ENCODE measurements at places on chromosomes 6 and 20.

- no peak for DNase-seq
These were observed 373.4 kb upstream of the EPHA7 start for GRCh38 chr6:93792746-93793145.

- no peak for DNase-seq
These were observed 55.6 kb downstream of the ZNF292 start for GRCh38 chr6:87210979-87211378.

DNA sequence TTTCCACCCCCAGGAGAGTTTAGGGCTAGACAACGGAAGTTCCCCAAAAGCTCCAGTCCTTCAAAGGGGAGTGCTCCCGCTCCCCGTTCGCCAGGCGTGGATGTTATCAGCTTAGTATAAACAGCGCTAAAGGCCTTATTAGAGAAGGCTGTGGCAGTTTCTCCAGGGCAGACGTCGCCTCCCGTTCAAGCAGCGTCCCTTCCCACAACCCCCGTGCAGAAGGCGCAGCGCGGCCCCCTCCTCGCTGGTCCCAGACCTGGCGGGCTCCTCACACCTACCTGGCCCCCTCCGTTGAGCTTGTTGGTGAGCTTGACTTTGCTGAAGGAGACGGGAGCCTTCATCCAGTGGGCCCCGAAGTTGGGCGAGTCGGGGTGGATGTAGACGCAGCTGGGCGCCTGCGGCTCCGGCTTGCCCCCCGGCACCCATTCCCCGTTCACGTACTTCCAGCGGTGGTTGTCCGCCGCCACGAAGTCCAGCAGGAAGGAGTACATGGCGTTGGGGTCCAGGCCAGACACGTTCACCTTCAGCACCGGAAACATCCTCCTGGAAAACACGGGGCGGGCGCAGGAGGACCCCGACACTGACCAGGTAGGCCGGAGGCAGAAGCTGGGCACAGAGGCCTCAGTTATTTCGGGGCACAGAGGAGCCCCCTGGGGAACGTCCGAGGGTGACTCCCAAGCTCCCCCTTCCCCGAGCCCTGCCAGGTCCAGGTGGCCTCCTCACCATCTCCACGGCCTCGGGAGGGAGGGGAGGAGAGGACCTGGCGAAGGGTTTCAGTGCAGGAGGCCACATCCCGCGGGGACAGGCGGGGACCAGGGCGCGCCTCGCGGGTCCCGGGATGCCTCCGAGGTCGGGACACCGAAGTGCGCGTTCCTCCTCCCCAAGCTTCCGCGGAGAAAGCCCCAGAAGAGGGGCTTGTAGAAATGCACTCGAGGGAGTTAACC lies 1.1 kb downstream of the TBXT start:
- DNase-seq: no peak

DNA sequence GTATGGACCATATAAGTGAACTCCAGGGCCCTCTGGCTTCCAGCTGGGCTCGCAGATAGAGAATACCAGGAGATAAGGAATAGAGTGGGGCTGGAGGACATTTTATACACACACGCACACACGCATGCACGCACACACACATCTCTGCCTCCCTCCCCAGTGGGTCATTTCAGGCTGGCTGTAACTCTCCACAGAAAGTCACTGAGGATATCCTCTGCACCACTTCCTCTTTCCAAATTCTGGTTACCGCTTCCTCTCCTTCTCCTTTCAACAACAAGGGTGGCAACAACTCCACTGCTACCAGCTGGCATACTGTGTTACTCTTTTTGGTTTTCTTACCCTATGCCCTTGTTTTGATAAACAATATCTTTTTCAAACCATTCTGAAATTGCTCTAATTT lies 280.2 kb downstream of the COL12A1 start:
- no peak for DNase-seq

DNA sequence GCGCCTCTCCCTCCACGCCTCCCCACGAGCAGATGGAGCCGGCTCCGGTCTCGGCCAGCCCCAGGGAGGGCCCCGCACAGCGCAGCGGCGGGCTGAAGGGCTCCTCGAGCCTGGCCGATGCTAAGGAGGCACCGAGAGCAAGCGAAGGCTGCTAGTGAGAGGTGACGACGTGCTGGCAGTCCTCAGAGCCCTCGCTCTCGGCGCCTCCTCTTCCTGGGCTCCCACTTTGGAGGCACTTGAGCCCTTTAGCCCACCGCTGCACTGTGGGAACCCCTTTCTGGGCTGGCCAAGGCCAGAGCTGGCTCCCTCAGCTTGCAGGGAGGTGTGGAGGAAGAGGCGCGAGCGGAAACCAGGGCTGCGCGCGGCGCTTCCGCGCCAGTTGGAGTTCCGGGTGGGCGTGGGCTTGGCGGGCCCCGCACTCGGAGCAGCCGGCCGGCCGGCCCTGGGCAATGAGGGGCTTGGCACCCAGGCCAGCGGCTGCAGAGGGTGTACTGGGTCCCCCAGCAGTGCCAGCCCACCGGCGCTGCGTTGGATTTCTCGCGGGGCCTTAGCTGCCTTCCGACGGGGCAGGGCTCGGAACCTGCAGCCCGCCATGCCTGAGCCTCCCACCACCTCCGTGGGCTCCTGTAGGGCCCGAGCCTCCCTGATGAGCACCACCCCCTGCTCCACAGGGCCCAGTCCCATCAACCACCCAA lies 2.5 kb upstream of the TMEM14C start:
- DNase-seq: no peak

GRCh38 chr20:48933017-48933766 lies 11.7 kb downstream of the ARFGEF2 start:
- no peak for DNase-seq

DNA sequence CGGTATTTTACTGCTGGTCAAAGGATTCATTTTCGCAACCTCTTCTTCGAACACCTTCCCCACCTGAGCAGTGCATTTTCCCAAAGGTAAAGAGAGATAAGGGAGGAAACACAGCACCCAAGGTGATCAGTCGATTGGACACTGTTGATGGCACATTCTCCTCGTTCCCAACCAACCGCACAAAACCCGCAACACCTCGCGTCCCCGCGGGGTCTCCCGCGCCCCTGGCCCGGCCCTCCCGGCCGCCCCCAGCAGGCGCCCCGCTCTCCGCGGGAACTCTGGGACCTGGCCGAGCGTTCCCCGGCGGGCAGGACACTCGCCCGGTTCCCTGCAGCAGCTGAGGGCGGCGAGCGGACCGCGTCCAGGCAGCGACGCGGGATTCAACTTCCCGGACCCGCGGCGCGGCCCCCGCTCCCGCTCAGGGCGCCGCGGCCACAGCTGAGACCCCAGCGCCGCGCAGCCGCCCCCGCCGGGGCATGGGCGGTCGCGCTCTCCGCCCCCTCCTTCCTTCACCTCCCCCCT lies 506 bp downstream of the RGS17 start:
- no peak for DNase-seq

GRCh38 chr6:155765275-155766194 lies 309.9 kb upstream of the NOX3 start:
- DNase-seq: no peak

- DNase-seq: no peak
These were observed 15.7 kb downstream of the MTG2 start for GRCh38 chr20:62198496-62198895.

GRCh38 chr6:88908598-88909548 lies 54.5 kb downstream of the RNGTT start:
- no peak for DNase-seq

GRCh38 chr6:169106176-169106575 lies 147.5 kb downstream of the THBS2 start:
- DNase-seq: no peak

DNA sequence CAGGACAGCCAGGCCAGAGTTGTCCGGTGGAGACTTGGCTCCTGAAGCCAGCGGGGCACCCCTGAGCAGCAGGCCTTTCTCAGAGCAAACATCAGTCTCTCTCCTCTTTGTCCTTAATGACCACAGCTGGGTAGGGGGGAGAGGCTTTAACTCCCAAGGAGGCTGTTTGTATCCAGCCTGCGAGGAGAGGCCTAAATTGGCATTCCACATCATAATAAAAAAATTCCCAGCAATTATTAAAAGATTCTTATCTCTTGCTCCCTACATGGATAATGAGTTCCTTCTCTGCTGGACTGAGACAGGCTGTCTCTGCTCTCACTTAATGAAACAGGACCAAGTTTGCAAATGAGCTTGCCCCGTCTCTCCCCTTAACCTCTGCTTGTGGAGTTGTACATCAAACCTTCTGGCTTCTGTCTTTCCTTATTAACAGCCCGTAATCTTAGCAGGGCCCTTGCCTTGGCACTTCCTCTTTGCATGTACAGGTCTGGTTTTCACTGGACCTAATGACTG lies 838.2 kb downstream of the MAFB start:
- DNase-seq: no peak

- no peak for DNase-seq
These were observed 146.0 kb upstream of the BEND6 start for GRCh38 chr6:56808871-56809359.

DNA sequence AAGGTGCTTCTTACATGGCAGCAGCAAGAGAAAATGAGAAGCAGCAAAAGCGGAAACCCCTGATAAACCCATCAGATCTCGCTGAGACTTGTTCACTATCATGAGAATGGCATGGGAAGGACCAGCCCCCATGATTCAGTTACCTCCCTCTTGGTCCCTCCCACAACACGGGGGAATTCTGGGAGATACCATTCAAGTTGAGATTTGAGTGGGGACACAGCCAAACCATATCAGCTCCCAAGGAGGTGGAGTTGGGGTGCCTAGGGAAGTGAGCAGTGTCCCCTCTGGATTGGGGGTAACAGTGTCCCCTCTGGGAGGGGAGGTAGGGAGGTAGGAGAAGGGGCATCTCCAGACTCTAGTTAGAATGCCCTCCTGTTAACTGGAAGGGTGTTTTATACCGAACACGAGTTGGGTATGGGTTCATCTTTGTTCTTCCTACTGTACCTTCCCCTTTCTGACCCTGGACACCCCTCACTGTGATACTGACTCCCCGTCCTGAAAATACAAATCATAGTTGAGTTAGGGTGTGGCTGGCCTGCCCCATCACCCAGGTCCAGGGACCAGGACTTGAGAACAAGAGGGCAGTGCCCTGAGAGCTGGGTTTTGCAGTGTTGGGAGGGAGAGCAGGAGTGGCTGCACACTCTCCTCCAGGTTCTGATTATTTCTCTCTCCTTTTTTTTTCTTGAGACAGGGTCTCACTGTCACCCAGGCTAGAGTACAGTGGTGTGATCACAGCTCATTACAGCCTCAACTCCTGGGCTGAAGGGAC lies 62.0 kb downstream of the EFCAB8 start:
- no peak for DNase-seq

GRCh38 chr6:32943864-32944649 lies 3.2 kb upstream of the HLA-DMB start:
- DNase-seq: no peak

- peak; percentile 15 for DNase-seq
These were observed 71.1 kb upstream of the THEMIS start for GRCh38 chr6:127971945-127972391.

DNA sequence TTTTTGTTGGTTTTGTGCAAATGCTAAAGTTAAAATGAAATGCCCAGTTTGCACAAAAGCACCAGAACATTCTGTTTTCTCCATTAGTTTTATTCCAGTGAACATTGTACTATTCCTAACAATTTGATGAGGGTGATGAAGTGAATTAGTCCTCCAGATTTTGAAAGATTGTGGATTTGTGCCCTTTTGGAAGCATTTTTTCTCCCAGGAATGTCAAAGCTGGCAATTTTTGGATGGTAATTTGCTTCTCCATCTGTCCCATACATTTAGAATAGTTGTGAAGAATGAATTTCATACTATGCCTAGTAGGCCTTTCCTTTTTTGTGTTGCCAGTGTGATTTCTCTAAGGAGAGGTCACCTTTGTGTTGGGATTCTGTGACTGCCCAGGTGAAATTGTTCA lies 797.2 kb downstream of the BCKDHB start:
- DNase-seq: no peak

- no peak for DNase-seq
These were observed 7.2 kb upstream of the PFDN4 start for GRCh38 chr20:54200487-54201267.

GRCh38 chr6:130730600-130730999 lies 96.6 kb upstream of the SMLR1 start:
- DNase-seq: no peak

- DNase-seq: no peak
These were observed 133.1 kb upstream of the MLN start for GRCh38 chr6:33936886-33937285.

DNA sequence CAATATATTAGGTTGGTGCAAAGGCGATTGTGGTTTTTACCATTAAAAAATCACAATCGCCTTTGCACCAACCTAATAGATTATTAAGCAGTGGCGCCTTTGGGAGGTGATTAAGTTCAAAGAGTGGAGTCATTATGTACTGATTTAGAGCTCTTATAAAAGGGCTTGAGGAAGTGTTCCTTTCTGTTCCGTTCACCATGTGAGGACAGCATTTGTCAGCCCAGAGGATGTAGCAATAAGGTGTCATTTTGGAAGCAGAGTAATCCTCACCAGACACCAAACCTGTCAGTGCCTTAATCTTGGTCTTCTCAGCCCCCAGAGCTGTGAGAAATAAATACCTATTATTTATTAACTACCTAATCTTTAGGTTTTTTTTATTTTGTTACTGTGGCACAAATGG lies 542.1 kb upstream of the MAN1A1 start:
- no peak for DNase-seq

DNA sequence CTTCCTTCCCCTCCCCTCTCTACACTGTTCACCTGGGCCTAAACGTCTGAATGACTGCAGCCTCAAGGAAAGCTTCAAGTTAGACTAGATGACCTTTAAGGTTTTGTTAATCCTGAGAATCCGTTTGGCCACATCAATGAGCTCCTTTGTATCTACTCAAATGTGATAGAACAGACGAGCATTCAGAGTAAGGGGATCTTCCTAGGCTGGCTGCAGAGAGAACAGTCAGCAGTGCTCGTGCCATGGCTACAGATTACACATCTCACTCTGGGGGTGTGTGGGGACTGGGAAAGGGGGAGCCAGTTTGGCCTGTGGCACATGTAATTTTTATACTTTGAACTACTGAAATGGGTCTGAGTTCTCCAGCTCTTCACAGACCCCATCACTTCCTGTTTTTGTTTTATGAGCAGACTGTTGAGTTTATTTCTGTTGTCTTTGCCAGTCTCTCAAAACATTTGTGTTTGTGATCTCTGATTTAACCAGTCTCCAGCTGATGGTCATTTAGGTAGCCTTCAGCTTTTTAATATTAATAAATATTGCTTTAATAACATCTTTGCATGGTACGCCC lies 50.9 kb downstream of the KCNS1 start:
- DNase-seq: no peak

DNA sequence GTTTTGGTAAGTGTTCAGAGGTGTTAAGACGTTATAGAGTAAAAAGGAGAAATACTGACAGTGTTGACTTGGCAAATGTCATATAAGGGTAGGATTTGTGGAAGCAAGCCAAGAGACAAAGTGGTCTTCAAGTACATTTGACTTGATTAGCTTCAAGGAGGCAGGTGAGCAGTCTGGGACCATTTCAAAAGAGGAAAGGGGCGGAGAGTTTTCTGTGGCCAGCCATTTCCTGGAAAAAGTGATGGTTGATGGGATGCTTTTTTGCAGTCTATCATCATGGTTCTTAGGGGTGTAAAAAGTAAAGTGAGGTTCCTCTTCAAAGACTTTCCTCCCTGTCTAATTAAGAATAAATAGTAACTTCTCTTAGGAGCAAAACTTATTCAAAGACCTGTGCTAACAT lies 28.7 kb downstream of the FKBP1A start:
- no peak for DNase-seq

DNA sequence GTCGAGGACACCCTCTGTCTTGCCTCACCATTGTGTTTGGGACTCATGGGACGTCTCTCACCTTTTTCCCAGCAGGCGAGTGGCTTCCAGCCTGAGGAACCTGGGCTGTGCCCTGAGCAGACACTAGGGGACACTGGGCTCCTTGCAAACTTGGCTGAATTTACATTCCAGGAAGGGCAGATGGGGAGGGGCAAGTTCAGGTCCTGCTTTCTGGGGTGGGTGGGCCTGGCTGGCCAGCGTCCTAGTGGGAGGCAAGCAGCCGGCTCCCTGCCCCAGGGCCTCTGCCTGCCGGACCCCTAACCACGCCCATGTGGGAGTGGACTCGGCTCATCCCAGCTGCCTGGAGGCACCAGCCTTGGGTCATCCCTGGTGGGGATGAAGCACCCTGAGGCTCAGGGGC lies 48.2 kb upstream of the MLN start:
- DNase-seq: no peak

Data from stimulated activated CD8-positive, alpha-beta memory T cell treated with anti-CD3 and anti-CD28 coated beads, Interleukin-4, amount 100 ng/mL, for 1 hour (primary cell).